ENCODE measurements at places on chromosomes 3 and 15.

DNA sequence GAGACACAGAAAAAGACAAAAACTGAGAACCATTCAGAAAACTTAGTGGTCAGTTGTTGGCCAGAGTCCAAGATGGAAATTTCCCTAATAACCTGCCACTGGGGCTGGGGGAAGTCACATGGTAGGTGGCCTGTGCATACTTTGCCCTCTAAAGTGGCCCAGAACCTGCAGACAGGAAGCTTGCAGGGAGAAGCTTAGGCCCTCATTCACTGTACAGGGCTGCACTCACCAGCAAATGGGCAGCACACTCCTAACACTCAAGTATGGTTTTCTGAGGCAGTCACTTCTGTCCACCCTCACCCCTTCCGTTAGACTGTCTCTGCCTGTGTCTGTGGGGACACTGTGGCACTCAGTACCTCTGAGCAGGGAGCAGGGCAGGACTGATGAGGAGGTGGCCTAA lies 14.5 kb upstream of the RNU6-1 start:
- no peak for DNase-seq

GRCh38 chr3:73228959-73229358 lies 167.5 kb downstream of the EBLN2 start:
- DNase-seq, result no peak

GRCh38 chr15:98649472-98650416 lies 1.4 kb downstream of the IGF1R start:
- no peak for DNase-seq

GRCh38 chr15:66706225-66706732 lies 4.2 kb downstream of the SMAD6 start:
- DNase-seq, result no peak

GRCh38 chr3:64588380-64588779 lies 99.4 kb downstream of the ADAMTS9 start:
- no peak for DNase-seq

GRCh38 chr3:58404396-58404795 lies 29.2 kb downstream of the PDHB start:
- DNase-seq, result no peak

DNA sequence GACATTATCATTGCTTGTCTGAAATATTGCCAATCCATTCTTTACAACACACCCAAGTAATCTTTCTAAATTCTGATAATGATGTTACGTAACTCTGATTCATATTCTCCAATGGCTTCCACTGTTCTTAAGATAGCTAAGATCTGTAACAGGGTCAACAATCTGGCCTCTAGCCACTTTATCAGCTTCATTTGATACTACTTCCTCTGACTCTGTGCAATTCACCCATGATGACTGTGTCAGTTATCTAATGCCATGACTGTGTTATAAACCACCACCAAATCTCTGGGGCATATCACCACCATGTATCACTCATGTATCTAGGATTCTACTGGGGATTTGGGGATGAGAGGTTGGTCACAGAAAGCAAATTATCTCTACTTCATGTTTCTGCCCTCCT lies 44.0 kb downstream of the CD200 start:
- DNase-seq, result no peak

- DNase-seq, result no peak
These were observed 290.8 kb upstream of the ZPLD1 start for GRCh38 chr3:102144063-102144462.

- no peak for DNase-seq
These were observed 177.7 kb downstream of the ALDH1A2 start for GRCh38 chr15:57887825-57888224.

DNA sequence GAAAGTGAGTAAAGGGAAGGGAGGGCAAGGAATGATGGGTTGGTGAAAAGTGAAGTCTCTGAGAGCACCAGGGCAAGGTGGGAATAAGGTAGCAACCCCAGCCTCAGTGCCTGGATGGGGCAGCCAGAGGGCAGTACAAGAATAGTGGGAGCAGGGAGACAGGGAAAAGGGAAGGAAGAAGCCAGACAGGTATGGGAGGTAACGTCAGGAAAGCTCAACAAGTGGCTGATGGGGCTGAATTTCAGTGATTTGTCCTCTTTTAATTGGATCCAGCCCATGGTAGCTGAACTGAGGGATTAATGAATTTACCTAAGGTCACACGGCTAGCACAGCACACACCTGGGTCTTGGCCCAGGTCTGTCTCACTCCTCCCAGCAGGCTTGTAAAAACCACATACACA lies 12.6 kb downstream of the RORA start:
- no peak for DNase-seq

- no peak for DNase-seq
These were observed 125.0 kb downstream of the ZNF280D start for GRCh38 chr15:56608140-56608778.

GRCh38 chr3:140655678-140656077 lies 22.2 kb upstream of the TRIM42 start:
- DNase-seq, result no peak

- no peak for DNase-seq
These were observed 15.1 kb downstream of the CCDC33 start for GRCh38 chr15:74251131-74251811.

DNA sequence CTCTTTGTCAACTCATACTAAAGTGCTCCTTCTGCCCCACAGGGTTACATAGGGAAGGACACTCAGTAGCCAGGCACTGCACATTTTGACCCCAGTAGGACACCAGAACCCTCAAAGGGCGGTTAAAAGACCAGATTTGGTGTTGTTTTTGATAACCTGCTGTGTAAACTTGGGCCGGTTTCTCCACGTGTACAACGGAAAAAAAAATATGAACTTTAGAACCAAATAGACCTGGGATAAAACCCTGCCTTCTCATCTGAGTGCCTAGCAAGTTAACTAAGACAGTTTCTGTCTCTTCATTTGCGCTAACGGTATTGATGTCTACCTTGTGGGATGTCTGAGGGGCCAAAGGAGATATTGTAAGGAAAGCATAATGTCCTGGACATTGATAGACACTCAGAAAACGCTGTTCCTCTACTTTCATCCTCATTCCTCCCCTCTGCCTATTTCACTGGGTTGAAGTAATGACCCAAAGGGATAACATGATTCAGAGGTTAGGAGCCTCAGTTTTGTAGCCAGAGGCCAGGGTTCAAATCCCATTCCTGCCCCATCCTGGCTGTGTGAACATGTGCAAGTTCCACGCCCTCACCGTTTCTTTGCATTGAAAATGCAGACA lies 155.9 kb upstream of the LPP start:
- no peak for DNase-seq

DNA sequence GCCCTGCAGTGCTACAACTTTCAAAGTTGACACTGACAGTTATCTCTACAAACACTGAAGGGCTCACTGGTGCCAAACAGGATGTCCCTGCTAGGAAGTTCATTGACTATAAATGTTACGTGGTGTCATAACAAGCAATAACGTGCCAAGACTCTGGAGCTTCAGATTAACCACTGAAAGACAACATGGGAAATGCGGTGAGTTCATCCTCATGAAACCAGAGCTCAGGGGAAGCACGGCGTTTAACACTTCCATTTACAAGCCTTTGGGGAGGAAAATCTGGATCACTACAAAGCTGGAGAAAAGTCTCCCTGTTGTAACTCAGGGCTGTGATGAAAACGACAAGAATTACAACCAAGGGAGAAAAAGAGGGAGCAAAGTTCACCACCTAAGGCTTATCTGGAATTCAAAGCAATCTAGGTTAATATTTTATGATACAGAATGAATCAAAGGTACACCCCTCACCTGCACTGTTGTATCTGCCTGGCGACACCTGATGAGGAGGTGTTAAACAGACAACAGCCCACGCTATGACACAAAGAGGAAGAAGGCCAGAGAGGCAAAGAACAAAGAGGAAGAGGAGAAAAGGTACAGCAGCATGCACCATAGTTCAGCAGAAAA lies 27.0 kb downstream of the SHQ1 start:
- no peak for DNase-seq

DNA sequence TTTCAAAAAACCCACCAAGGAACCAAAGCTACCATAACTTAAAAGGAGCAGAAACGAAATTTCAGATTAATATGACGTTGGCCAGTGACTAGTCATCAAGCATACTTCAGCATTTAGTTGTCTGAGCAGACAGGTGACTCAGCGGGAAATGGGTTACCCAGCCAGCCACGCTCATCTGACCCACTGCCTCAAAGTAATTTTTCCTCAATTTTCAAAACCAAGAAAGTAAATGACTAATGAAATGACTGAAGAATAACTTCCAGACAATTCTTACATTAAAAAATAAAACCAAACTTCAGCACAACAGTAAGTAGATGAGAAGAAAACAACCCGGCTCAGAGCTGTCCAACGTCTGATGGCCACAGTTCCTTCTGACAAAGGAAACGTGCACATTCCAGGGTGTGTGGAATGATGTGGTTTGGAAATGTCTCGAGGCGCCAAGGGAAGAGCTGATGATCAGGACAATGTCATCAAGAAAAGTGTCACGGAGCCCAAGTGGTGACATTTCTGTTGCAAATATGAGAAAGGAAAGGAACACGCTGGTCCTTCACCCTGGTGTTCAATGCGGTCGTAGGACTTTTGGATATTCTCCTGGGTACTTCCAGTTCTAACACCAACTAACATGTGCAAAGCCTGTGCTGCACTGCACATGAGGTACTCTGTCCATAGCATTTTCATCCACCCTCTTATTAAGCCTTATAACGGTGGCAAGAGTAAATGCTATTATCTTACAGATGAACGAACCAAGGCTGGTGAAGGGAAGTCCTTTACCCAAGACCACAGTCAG lies 79.1 kb downstream of the FOXP1 start:
- no peak for DNase-seq

- DNase-seq, result no peak
These were observed 188.3 kb downstream of the IL5RA start for GRCh38 chr3:2921903-2922302.

DNA sequence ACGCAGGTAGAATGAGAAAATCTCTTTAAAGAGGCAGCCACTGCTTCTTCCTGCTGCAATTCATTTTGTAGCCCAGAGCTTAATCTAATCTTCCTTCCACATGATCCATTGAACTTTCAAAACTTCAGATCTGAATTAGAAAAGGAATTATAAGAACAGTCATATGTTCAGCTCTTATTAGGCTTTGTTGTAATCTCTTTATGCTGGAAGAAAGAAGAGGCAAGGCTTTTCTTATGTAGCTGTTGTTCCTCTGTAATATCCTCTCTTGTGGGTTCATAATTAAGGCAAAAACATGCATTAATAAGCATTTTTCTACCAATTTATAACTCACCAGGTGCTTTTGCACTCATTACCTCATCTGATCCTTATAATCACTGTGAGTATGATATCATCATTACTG lies 634.9 kb upstream of the CFAP20DC start:
- DNase-seq, result no peak

- DNase-seq, result peak; percentile 66
These were observed at the start of gene CMTM8 for GRCh38 chr3:32238453-32239306. Gene CMTM8, plus strand, starts transcription at chr3:32238680. Its CDS starts 293 bp downstream, at chr3:32238973.

- DNase-seq, result no peak
These were observed 396.6 kb downstream of the NAALADL2 start for GRCh38 chr3:175255698-175256097.

DNA sequence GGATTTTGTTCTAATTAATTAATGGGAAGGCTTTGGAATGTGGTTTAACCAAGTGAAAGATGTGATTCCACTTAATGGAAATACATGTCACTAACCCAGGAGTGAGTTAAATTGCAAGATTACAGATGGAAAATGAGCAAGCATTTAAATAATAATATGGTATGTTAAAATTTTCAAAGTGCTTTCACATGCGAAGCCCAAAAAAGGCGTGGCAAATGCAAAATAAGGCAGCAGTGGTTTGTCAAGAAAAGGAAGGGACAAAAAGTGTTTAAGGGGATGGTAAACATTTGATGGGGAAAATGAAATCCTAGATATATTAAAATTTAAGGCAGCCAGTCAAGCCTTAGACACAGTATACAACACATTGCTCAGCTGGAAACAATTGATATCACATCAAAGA lies 2.9 kb downstream of the TICRR start:
- no peak for DNase-seq

DNA sequence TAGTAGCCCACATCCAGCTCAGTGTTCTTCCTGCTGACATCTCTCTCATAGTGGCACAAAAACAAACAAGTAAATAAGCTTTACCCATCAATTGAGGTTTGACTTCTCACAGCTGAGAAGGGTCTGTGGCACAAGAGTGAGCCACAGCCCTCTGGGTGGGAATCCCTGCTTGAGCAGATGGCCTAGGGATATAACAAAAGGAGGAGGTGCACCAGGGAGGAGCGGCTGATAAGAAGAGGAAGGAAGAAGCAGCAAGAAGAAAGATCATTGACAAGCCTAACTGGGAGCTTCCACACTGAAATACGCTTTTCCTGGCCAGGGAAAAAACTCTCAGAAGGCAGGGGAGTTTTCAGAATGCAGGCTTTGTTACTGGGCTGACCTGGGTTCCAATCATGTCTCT lies 279.8 kb downstream of the UACA start:
- DNase-seq, result no peak

DNA sequence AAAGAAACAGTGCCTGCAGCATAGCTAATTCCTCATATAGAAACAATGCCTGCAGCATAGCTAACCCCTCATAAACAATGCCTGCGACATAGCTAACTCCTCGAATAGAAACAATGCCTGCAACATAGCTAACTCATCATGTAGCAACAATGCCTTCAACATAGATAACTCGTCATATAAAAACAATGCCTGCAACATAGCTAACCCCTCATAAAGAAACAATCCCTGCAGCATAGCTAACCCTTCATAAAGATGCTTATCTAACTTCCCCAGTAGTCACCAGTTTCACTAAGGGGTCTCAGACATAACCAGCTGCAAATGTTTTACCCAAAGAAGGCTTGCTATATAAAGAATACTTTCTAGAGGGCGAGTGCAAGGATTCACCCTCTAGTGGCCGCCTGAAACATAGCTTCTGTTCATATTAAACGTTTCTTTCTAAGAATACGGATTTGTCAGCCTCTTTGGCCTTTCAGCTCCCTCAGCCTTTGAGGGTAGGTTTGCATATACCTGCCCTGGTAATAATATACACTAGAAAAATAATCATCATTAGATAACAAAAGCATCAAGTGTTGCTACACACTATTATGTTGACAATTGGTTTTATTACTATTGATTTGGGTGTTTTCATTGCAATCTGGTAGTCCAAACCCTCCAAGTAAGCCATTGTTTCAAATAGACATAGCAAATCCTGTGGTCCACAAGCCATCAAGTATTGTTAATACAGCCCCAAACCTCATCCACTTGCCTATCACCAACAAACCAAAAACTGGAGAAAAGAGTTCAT lies 44.4 kb upstream of the FAN1 start:
- no peak for DNase-seq

GRCh38 chr15:97140216-97140615 lies 809.7 kb downstream of the NR2F2 start:
- DNase-seq, result no peak

DNA sequence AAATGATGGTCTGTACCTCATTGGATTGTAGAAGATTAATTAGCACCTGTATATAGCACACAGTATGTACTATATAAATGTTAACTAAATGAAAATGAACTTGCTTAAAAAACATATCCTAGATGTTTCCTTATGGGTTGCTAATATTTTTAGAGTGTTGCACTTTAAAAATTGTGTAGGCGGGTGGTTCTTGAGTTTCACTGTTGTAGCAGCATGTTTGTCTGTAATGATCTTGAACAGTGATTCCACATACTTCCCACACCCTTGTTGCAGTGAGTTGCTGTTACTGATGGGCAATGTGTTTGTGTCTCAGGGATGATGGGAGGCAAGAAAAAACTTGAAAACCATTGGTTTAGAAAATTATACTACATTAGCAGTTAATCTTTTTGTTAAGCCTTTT lies 22.0 kb downstream of the USP3 start:
- no peak for DNase-seq

- no peak for DNase-seq
These were observed 360.4 kb downstream of the EFHB start for GRCh38 chr3:19573644-19574043.

All from T-helper 17 cell (primary cell).